ENCODE measurements at places on chromosomes 2 and 18.

DNA sequence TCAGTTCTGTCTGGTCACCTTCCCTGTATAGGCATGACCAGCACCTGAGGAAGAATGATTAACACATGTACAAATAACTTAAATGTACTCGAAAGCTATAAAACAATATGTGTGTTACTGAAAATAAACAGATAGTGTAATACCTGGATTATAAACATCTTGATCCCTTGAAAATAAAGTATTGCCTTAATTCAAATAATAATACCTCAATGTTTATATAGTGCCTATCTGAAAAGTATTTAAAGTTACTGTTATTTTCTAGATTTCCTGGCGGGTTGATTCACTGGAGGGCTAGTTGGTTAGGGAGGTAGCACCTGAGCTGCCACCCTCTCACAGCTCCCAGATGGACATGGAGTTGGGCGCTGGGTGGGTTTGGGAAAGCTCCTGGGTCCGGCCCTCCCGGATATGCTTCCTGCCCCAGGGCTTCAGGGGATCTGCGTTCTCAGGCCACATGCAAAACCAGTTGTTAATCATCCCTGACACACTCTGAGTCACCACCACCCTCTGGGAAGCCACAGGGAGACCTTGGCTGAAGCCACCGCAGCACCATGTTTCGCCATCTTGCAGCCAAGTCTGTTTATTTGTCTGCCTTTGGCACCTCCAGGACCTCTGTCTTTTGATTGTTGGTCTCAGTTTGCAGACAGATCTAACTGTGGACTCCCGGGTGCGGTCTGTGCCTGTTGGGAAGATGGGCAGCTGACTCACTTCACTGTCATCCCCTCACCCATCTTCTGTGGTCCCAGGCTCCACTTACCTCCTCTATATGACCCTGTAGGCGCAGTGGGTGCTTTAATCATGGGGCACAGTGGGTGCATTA is 35.3 kb downstream of the RAB31 start:
- no peak for DNase-seq

DNA sequence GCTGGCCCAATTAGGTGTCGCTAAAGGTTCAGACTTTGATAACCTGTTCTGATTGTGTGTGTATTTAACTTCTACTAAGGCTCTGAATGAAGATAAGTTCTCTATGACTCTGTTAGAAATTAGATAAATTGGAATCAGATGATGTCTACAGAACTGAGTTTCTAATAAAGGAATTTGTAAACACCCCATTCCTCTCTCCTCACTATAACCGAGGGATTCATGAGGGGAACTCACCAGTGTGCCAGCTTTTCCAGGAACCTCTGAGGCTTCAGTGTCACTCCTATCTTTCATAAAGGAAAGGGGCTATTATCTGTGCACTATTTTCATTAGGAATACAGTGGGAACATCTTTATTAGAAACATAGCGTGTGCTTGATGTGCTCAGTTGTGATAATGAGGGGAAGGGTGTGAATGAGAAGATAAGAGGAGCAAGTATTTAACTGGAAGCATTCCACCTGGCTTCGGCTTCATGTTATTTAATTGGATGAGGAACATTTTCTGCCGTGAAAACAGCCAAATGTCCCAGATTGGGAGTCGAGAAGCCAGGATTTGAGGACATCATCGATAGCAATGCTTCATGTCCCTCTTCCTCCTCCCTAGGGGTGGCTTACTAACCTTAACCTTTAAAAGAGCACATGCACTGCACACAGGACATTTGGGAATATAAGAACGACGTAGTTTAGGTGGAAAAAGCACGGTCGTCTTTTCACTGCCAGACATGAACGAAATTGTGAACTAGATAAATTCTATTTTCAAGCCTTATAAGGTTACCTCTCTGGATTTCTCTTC is 84.8 kb upstream of the TCF4 start:
- DNase-seq: no peak

DNA sequence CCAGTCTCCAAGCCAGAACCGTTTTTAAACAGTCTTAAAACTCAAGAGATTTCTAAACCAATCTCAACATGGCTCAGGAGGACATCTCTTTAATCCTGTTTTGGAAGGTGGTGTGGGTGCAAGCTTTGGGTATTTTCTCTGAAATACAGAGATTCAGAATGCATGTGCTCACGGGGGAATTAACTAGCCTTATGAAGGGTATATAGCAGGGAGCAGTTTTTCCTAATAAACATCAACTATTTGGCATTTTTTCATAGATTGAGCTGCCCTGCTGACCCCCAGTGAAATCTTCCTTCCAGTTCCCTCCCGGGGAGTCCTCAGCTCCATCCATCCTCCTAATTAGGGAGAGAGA is 122.6 kb downstream of the SMAD7 start:
- DNase-seq: no peak

GRCh38 chr2:181861379-181861778 is 30.2 kb upstream of the ITPRID2 start:
- no peak for DNase-seq

DNA sequence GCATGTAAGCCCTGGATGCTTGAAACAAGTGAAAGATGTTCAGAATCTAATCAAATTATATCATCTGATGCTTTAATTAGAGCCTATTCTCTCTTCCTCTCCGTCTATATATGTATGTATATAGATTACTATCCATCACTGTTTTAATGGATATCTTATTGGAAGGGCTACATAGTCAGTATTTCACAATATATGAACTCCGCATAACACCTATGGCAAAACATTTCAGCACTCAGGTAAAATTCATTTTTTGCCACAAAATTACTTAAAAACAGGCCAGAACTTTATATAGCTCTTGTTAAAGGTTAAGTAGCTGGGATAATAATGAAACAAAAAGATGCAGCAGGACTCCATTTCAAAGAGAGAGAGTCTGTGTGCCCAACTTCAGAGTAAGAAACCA is 1.2 kb downstream of the PJVK start:
- no peak for DNase-seq
